ENCODE measurements at places on chromosomes 4 and X.

DNA sequence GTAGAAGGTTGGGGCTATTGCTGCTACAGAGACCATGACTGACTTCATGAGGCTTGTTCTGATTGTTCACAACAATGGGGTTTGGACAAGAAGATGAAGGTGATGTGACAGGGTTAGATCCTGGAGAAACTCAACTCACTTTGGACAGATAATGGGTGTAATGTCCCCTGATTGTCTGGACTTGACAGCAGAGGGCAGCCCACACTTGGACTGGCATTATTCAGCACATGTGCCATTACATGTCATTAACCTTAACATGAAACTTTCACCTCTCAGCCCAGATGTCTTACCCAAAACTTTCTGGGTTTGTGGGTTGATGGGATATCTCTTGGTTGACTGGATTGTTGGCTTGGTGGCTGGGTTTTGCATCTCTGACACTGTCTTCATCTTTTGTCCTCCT lies 101.5 kb downstream of the MXRA5 start:
- DNase-seq = no peak

GRCh38 chr4:155587766-155588165 lies 78.9 kb upstream of the GUCY1A1 start:
- DNase-seq = no peak

- no peak for DNase-seq
These were observed 239.1 kb downstream of the EVC2 start for GRCh38 chr4:5469151-5469775.

DNA sequence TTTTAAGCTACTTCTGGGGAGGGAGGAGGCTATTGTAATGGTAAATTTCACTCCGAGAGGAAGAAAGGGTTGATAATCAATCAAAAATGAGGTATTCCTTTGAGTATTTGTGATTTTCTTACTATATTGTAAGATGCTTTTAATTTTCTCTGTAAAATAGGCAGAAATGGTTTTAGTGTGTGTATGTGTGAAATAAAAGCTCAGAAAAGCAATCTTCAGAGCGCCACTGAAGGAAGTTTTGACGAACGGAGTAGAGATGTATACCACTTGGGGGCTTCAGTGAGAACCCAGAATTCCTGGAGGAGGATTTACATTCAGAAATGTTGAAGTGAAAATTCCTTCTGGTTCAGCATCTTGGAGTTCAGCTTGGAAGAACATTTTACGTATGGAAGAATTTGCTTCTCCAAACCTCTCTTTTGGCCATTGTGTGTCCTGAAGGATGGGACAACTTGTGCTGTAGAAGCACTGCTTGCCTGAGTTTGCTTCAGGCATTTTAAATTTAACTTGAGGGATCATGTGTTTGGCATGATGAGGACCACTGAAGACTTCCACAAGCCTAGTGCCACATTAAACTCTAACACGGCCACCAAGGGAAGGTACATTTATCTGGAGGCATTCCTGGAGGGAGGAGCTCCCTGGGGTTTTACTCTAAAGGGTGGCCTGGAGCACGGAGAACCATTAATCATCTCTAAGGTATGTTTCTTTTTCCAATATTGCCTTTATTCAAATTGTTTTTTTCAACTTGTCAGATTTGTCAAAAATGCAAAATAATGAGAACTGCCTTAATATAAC lies 695 bp downstream of the SHROOM3 start:
- DNase-seq = no peak

- DNase-seq = no peak
These were observed 51.7 kb upstream of the SLC10A4 start for GRCh38 chr4:48431401-48431800.

DNA sequence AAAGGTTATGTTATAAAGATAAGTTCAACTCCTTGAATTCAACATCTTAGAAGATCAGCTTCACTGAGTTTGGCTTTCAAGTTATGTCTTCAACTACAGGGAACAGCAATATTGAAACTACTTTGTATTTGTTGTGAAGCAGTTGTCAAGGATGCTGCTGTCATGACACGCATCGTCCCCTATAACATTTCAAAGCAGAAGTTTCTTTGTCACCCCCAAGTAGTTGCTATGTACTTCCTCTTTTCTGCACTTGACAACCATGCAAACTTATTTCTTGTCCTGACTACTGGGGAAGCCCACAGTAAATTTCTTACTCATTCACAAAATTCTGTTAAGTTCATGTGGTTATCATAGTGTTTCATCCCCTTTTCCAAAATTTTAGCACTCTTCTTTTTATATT lies 14.3 kb downstream of the ANTXR2 start:
- DNase-seq = no peak

- DNase-seq = no peak
These were observed 86.9 kb upstream of the NWD2 start for GRCh38 chr4:37157476-37158167.

GRCh38 chrX:119177278-119177677 lies 49.7 kb upstream of the KIAA1210 start:
- DNase-seq = no peak

All from kidney capillary endothelial cell (primary cell).